NCI-H446 treated with DMSO at 0.1 percent for 48 hours (cell line): ENCODE measurements at places on chromosomes 13 and 19.

DNA sequence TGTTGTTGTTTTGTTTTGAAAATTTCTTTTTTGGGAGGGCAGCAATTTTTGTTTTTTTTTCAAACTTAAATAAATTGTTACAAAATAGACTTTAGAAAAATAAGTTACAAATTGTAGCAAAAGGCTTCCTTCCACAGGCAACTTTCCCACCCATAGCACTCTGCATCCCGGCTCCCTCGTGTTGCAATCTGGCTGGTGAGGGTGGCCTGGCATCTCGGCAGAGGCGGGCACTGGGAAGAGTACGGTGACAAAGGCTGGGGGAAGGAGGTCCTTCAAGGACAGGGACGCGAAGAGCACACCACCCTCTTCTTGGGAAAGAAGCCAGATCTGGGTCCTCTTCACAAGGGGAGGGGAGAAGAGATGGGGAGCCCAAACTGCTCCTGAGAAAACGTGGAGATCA is 379.7 kb downstream of the OLFM4 start:
- DNase-seq: no peak

DNA sequence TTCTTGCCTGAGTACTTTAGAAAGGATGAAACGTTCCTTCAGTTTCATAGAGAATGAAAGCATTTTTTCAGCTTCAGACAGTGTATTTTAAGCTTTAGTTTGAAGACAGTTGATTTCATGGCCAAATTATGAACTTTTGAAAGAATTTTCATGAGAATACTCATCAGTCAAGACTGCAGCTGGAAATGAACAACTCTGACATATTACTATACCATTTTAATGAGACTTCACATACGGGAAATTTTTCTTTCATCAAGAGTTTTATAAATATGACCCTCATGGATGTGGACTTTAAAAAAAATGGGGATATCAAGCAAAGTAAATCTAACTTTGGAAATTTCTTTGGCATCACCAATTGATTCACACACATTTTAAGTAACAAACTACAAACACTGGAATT is 6.4 kb downstream of the LATS2 start:
- DNase-seq: no peak

DNA sequence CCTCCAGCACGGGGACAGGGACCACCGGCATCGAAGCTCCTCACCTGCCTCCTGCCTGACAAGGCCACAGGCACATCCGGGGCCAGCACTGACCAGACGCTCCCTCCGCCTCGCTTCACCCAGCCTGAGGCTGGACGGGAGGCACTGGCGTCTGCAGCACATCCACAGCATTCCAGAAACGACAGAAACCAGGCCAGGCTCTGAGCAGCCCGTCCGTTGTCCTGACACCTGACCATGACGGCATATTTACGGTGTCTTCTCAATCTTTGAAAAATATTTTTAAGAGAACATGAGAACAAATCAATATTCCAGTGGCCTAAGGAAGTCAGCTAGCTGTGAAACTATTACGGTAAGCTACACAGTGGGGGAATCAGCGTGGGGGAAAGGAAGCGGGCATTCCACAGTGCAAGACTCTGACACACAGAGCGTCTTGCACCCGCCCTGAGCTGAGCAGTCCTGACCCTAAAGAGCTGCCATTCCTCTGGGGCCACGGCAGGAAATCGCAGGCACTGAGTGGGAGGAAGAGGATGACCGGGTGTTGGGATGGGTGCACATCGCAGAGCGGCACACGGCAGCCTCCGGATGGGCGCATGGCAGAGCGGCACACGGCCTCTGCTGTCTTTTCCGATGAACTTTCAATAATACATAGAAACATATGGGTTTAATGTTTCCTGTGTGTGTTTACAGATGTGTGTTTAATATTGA is 26.8 kb downstream of the RASA3 start:
- no peak for DNase-seq

GRCh38 chr19:14479975-14480699 is 5.0 kb upstream of the PTGER1 start:
- DNase-seq: no peak

DNA sequence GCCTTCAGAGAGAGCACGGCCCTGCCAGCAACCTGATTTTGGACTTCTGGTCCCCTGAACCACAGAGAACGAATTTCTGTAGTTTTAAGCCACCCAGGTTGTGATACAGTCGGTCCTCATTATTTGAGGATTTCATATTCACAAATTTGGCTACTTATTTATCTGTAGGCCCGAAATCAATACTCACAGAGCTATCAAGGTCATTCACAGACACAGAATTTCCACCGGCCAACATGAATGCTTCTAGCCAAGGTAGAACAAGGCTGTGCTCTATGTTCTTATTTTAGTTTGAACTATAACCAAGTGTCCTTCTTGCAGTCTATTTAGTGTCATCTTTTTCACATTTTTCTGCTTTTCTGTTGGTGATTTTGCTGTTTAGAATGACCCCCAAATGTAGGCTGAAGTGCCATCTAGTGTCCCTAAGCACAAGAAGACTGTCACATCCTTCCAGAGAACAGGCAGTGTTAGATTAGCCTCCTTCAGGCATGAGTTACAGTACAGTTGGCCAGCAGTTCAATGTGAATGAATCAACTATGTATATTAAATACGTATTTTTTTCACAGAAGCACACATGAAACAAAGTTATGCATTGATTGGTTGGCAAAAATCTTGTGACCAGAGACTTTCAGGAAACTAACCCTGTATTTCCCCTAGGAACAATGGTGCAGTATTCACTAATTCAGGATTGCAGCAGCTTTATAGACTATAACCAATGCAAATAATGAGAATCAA is 63.5 kb downstream of the C13orf42 start:
- no peak for DNase-seq

GRCh38 chr13:29324601-29325000 is 270.9 kb downstream of the SLC7A1 start:
- DNase-seq: no peak

DNA sequence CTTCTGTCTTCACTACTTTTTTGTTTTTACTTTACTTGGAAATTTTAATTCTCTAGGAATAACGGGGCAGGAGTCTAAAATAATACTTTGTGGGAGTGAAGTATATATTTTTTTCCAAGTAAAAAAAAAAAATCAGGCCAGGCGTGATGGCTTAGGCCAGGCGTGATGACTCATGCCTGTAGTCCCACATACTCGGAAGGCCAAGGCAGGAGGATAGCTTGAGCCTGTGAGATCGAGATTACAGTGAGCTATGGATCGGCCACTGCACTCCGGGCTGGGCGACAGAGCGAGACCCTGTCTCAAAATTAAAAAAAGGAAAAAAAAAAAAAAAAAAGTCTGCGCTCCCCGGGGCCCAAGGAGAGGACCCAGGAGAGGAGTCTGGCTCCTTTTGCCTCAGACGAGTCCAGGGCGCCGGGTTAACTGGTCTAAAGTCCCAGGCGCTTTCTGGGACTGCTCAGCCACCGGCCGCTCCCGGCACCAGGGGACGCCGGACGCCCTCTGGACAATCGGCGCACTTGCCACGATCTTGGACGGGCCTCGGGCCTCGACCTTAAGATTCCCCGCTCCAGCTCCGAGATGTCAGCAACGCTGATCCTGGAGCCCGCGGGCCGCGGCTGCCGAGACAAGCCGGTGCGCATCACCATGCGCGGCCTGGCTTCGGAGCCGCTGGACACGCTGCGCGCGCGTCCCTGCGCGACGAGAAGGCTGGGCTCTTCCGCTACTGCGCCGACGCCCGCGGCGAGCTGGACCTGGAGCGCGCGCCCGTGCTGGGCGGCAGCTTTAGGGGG is 2.7 kb upstream of the ZFP82 start:
- no peak for DNase-seq

- DNase-seq: no peak
Observed at GRCh38 chr19:14333101-14333871, 48.0 kb upstream of the ADGRE5 start.

GRCh38 chr19:42512130-42512636 is 16.1 kb downstream of the CEACAM1 start:
- DNase-seq: no peak

GRCh38 chr19:33872445-33873320 is 76.0 kb downstream of the KCTD15 start:
- no peak for DNase-seq

GRCh38 chr13:82136880-82137279 is 1745.4 kb downstream of the SLITRK1 start:
- DNase-seq: no peak

DNA sequence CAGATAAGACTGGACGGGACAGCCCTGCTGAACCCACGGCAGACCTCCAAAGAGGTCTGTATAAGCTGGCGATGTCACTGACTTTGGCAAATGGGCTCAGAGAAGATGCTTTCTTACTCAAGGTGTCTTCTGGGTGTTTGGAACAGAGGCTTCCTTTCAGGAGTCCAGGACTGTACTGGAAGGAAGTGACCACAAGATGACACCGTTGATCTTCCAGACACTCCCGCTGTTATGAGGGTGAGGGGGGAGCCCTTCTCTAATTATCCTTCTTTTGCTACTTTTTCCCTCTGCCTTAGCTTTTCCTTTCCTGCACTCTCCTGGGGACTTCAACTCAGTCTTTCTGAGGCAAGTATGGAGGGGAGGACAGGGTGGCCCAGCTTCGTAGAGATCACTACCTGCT is 65.2 kb upstream of the ZNF599 start:
- DNase-seq: no peak

DNA sequence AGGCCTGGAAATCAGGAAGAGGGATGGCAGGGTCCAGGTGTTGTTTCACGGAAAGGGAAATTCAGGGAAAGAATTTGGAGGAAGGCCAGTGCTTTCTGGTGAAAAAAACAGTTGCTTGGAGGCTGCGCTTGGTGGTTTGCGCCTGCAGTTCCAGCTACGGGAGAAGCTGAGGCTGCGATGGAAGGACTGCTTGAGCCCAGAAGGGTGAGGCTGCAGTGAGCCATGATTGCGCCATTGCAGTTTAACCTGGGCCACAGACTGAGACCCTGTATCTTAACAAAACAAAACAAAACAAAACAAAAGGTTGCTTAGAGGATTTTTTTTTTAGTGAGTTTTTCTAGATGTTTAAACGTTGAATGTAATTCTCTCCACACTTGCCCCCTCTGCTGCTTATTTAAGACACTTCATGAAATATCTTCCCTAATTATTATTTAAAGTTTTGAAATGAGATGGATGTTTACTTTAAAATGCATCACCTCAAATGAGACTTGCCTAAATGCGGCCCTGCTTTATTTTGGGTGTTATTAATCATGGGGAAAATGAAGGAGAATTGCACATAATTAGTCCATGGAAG is 75.4 kb upstream of the TRPC4 start:
- DNase-seq: no peak

DNA sequence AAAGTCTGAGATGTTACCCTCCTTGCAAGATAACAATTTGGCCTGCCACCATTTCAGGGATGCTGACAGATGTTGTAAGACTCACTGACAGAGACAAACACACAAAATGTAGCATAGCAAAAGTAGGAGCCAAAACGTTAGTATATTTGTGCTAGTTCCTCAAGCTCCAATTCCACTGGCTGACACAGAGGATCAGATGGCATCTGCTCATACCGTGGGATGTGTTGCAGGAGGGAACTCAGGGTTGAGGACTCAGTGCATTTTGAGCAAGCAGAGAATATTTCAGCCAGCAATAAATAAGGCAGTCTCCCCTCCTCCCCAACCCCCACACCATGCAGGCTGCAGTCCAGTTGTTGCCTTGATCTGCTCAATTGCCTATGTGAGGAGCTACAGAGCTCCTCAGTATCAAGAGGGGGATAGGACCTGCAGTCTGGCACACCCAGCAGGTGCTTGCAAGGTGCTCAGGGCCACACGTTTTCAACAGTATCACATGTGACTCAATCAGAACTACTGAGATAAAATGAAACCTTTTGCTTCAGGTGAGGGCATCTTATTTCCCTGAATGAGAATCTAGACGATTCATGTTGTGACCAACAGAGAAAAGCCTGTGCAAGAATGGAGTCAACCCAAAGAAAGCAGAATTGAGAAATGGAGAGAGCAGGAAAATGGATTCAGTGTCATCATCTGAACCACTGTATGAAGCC is 23.6 kb upstream of the LRCH1 start:
- DNase-seq: no peak

DNA sequence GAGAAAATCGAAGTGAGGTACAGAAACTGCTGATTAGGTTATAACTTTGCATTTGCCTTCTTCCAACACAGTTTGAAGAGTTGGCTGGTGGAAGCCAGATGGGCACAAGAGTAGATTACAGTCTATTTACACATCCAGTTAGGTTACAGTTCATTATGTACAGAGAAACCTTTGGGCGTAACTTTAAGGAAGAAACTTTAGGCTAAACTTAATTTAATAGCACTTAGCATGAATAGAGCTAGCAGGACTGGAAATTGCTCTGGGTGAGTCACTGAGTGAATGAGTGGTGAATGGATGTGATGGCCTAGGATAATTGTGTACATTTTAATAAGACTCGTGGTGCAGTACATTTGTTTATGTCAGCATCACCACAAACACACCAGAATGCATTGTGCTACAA is 62.9 kb upstream of the KLHL1 start:
- no peak for DNase-seq

GRCh38 chr13:28820099-28821051 is at the start of gene MTUS2:
MTUS2 (plus strand) TSS chr13:28820339.
- no peak for DNase-seq

DNA sequence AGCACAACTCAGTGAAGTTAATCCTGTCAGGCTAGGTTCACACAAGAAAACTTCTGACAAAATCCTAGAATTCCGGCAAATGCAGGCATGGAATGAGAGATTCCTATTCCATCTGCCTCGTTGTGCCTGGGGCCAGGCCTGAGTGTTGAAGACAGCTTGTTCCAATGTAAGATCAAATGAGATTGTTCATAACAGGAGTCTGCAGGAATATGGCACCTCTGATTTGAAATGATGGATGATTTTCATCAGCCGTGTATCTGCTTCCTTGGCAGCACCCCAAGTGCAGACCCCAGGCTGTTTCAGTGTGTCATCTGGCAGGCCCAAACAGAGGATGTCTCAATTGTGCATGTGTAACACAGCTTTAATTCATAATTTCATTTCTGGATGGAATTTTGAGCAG is 35.3 kb upstream of the SACS start:
- peak; percentile 4 for DNase-seq

DNA sequence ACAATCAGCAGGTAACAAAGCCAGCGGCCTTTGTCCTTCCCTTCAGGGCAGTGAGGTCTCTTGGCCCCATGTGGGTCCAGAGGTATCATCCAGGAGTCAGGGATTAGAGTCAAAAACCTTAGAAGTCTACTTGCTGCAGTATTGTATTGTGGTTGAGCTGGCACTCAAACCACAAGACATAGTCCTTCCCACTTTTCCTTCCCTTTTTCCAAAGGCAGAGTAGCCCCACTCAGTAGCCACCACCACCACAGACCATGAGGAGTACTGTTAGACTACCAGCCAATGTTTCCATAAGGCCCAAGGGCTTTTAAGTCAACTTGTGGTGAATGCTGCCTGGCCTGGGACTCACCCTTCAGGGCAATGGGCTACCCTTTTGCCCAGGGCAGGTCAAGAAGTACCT is 27.1 kb upstream of the CCNA1 start:
- no peak for DNase-seq
